ENCODE measurements at places on chromosomes 2 and 18.

- peak; percentile 83 for DNase-seq
These were observed 15.6 kb upstream of the NFATC1 start for GRCh38 chr18:79379931-79380815.

DNA sequence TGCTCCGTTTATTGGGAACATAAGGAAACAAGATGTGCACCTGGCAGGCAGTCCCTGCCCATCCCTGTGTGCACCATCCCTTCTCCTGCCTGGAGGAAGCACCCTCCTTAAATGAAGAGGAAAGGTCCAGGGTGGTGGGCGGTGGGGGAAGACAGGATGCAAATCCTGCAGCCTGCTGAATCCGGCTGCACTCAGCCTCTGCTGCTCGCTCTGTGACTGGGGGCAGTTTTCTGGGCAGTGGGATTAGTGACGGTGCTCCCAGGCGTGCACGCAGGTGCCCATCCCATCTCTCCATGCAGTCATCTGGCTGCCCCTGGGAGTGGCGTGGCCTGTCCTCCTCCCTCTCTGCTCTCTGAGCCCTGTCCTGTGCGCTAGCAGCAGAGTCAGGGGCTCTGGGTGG, 371.3 kb upstream of the MYT1L start:
- DNase-seq: no peak

DNA sequence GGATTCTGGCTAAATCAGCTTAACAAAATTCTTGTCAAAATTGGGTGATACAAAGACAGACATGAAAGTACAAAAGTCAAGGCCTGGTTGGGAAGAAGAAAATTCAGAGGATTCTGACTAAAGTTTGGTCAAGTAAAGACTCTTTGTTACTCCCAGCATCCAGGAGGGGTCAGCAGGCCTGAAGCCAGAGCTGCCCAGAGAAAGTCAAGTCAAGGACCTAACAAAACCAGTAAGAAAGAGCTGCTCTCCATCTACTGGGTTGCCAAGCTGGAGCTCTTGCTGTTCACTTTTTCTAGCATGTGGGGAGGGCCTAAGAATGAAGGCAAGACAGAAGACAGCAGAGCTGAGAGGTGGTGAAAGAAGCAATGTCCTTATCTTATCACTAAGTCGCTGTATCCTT, 143.3 kb downstream of the C1D start:
- DNase-seq: no peak

DNA sequence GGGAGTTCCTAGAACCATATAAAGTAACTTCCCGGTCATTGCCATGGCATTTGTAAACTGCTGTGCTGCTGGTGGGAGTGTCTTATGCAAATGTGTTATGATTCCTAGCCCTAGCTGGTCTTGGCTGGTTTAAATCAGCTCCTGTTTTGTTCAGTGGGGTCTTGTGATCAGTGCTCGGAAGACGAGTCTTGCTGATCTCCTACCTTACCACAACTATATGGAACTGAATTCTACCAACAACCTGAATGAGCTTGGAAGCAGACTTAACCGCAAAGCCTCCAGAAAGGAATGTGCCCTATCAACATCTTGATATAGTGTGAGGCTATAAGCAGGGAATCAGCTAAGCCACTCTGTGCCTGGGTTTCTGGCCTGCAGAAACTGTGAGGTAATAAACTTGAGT, 33.5 kb downstream of the POLE4 start:
- DNase-seq: no peak

Measured in posterior vena cava (tissue), 2 donors.